NCI-H1105 (cell line): ENCODE measurements at places on chromosomes 1 and 21.

DNA sequence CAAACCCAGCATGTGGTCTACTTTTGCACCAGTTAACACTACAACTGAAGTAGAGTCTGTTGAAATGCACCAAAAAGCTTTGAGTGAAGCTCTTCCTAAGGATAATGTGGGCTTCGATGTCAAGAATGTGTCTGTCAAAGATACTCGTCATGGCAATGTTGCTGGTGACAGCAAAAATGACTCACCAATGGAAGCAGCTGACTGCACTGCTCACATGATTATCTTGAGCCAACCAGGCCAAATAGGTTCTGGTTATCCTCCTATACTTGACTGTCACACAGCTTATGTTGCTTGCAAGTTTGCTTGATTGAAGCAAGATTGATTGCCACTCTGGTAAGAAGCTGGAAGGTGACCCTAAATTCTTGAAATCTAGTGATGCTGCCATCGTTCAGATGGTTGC is 85.2 kb downstream of the DENND1B start:
- DNase-seq = no peak

DNA sequence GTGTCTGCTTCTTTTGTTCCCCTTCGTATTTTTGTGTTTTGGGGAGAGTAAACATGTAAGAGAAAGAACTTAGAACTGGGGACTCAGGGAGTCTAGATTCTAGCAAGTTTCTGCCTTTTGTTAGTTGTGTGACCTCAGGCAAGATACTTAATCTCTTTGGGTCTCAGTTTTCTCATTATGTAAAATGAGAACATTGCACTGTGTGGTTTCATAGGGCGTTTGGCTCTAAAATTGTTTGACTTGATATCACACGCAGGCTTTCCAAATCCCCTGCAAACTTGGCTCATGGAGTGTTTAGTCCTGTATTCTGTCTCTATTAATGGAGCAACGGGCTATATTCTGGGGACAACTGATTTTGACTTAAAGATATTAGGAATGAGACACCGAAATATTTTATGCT is 57.7 kb downstream of the NTNG1 start:
- no peak for DNase-seq

GRCh38 chr1:67888216-67889106 is 55.2 kb upstream of the GNG12 start:
- no peak for DNase-seq

- DNase-seq = no peak
These were observed 30.5 kb upstream of the EFCAB14 start for GRCh38 chr1:46749404-46749803.

DNA sequence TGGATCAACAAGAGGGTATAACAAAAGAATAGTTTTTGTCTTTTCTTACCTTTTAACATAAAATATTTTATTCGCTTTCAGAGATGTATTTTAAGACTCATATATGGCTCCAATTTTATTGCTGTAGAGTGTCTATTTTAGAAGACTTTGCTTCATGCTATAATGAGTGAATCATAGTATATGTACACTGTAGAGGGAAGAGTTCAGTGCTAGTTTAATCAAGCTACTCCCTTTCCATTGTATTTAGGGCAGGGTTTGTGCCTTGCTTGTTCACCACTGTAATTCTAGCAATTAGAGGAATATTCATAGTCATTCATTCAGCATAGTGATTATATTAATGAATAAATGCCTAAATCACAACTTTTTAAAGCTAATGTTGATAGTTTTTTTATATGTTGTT is 78.8 kb downstream of the CEP350 start:
- no peak for DNase-seq

GRCh38 chr1:11488966-11489625 is 10.1 kb downstream of the DISP3 start:
- DNase-seq = no peak

GRCh38 chr1:7229186-7229585 is 443.9 kb downstream of the CAMTA1 start:
- no peak for DNase-seq

DNA sequence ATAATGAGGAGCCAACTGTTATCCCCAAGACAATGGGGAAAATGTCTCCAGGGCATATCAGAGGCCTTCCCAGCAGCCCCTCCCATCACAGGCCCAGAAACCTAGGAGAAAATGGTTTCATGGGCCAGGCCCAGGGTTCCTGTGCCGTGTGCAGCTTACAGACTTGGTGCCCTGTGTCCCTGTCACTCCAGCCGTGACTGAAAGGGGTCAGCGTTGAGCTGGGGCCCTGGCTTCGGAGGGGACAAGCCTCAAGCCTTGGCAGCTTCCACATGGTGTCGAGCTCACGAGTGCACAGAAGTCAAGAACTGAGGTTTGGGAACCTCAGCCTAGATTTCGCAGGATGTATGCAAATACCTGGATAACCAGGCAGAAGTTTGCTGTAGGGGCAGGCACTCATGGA is 18.1 kb downstream of the SIPA1L2 start:
- no peak for DNase-seq

DNA sequence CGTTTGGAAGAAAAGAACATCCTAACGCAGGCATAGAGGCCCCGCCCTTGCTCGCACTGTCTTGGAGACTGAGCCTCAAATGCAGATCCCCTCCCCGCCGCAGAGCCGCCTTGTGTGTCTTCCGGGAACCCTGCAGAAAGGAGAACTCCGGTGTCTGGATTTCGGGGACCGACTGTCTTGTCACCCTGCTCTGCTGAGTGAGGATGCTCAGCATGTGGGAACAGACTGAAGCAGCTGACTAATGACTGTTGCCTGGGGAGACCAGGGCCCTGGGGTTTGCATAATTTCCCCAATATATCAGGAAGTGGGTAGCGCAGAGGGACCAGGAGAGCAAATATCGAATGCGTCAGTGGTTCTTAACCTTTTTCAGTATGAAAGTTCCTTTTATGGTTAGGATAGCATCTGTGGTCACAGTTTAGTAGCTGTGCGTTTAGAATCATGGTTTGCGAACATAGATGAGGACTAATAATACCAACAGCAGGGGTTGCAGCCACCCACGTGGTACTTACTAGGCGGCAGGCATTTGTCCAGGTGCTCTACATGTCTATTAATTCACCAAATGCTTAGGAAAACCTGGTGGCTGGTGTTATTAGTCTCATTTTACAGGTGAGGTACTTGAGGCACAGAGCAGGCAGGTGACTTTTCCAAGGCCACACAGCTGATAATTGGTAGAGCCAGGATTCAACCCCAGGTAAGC is 14.3 kb downstream of the GPR137B start:
- no peak for DNase-seq

GRCh38 chr1:27563591-27564471 is 40.1 kb downstream of the AHDC1 start:
- no peak for DNase-seq

DNA sequence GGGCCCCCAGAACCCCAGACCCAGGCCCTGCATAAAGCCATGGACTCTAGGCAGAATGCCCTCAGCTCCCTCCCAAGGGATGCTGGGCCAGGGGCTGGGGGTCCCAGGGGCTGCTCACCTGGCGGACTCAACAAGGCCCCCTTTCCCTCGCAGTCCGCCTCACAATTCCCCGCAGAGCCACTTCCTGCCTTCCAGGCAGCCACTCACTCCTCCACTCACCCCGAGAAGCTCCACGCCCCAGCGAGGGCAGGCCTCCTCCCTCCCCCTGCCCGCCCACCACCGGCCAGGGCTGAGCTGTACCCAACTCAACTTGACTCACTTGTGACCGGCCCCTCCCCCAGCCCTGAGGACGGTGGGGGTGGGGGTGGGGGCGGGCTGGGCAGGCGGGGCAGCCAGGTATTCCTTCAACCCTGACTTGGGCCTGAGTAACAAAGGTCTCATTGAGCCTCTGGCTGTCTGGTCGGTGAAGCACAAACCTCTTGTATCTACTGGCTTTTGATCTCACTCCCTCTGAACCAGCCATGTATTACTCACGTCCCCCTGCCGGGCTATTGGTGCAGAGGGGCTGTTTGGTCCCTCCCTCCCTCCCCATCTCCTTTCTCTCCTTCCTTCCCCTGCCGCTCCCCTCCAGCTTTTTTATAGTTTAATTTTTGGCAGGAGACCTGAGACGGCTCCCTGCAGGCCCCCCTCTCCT is 5.9 kb downstream of the BLACAT1 start:
- no peak for DNase-seq

DNA sequence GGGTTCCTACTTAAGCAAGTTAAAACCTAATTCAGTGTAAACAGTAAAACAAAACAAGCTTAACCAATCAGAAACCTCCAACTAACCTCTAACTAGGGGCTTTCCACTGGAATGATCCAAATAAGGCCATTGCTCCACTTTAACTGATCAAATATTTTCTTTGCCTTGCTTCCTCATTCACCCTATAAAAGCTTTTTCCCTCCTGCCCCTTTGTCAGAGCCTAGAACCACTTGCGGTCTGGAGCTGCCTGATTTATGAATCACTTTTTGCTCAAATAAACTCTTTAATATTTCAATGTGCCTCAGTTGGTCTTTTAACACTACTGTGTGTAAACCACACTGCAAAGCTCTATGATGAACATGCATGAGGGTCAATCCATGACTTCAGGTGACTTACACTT is 4.5 kb upstream of the FAM89A start:
- no peak for DNase-seq

DNA sequence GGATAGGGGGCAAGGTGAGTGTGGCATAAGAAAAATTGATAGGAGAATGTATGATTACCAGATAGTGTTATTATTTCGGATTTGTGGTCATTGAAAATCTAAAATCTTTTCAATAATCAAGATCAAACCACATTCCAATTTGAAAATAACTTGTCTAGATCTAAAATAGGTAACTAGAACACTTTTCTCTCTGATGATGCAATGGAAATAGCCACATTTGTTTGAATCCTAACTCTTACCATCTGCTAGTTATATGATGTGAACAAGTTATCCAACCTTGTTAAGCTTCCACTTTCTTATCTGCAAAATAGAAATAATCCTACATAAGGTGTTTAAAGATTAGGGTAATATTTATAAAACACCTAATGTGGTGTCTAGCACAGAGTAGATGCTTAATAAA is 3.8 kb downstream of the BTF3L4 start:
- DNase-seq = no peak

DNA sequence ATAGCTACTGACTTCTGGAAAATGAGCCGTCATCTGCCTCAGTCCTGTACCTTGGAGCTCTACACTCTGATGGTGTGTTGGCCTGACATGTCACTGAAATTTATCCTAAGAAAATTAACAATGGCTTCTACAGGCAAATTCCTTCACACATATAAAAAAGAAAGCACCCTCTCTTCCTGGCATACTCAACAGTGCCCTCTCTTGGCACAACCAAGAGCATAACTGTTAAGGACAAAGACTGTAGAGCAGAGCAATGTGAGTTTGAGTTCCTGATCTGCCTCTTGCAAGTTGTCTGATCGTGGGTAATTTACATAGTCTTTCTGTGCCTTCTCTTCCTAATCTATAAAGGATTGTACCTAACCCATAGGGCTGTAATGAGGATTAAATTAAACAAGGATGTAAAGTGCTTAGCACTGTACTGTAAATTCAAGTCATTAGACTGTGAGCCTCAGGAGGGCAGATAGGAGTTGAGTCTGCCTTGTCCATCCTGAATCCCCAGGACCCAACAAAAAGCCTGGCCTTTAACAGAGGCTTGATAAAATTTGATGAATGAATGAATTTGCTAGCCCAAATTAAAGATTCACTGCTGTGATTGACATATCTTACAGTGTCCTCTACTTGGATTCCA is 83.5 kb downstream of the SYF2 start:
- DNase-seq = no peak

DNA sequence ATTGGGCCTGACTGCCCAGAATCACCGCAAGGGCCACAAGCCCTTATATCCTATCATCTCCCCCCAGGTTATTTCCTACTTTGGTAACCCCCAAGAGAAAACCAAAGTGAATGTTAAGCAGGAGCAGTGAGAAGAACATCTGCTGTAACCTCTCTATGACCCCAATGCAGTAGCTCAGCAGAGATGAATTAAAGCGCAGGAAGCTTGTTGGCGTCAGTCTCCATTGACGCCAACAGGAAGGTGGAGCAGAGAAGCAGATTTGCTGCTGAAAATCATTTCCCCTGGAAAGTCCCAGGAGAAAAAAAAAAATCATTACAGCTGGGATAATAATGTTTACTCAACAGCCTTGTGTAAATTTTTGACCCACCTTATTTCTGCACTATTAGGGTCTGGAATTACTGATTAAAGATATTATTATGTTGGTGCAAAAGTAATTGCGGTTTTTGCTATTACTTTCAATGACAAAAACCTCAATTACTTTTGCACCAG is 33.2 kb upstream of the FAM163A start:
- no peak for DNase-seq

- no peak for DNase-seq
These were observed 1.2 kb downstream of the CD160 start for GRCh38 chr1:145720556-145720877.

DNA sequence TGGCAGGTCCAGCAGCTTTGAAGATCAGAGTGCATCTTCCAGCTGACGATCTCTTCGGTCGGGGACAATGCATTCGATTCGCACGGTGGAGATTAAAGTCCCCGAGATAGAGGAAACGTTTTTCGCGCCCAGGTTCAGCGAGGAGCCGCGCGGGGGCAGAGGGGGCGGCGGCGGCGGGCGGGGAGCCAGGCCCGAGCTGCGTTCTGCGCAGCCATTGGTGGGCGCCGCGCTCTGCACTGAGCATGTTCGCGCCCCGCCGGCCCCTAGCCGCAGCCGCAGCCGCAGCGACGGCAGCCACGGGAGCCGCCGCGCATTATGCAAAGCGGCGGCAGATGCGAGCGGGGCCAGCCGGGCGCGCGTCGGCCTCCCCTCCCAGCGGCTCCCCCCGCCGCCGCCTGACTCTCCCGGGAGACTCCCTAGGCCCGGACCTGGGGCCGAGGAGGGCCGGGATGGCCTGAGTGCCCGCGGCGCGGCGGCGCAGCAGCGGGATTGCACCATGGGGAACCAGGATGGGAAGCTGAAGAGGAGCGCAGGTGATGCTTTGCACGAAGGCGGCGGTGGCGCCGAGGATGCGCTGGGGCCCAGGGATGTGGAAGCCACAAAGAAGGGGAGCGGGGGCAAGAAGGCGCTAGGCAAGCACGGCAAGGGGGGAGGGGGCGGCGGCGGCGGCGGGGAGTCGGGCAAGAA is at the start of gene FMN2:
Gene FMN2, plus strand, starts transcription at position 270 of the 687 bp plus-strand sequence. Its CDS starts 227 bp downstream, at position 497.
- peak; percentile 61 for DNase-seq

GRCh38 chr1:211182746-211183145 is 48.8 kb upstream of the KCNH1 start:
- DNase-seq = no peak

- DNase-seq = no peak
These were observed 40.5 kb upstream of the AKT3 start for GRCh38 chr1:243890576-243890975.

GRCh38 chr1:247298701-247299100 is 33.0 kb downstream of the ZNF496 start:
- DNase-seq = no peak

DNA sequence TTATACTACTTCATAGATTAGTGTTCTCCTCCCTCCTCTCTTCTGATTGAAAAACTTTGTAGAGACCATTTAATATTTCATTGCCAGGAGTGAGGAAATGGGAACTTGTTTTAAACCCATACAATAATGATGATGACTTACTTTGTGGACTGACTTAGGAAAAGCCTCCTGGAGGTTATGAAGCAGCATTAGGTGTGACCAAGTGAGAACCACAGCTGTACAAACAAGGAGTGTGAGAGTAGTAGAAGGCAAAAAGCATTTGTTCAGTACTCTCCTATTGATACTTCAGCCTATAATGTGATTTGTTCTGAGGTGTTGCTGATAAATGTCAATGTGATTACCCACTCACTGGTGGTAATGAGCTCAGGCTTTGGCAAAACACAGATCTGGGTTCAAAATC is 8.4 kb downstream of the TIPRL start:
- no peak for DNase-seq
